GM04504 (cell line): ENCODE measurements at places on chromosomes 2 and 18.

DNA sequence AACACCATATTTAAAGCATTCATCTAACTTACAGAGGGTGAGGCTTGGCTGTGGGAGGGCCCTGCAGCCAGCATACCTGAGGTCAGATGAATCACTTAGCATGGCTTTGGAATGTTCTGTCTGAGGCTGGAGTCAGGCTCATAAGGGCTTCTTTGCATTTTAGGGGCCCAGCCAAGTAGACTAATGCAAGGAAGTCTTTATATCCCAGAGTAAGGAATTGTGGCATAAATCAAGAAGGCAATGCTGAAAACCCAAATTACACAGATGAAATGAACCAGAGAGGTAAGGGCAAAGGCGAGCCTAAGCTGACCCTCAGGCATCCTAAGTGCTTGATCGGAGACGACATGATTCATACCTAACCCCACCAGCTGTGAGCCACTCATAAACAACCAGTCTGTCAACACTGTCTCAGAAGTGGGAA is 383.6 kb downstream of the DCC start:
- DNase-seq: no peak

- no peak for DNase-seq
Observed at GRCh38 chr2:174577967-174578589, 19.5 kb downstream of the WIPF1 start.

- DNase-seq: no peak
Observed at GRCh38 chr2:235926229-235926628, 242.0 kb downstream of the GBX2 start.

GRCh38 chr18:62744076-62744968 is 29.0 kb downstream of the PHLPP1 start:
- DNase-seq: no peak

DNA sequence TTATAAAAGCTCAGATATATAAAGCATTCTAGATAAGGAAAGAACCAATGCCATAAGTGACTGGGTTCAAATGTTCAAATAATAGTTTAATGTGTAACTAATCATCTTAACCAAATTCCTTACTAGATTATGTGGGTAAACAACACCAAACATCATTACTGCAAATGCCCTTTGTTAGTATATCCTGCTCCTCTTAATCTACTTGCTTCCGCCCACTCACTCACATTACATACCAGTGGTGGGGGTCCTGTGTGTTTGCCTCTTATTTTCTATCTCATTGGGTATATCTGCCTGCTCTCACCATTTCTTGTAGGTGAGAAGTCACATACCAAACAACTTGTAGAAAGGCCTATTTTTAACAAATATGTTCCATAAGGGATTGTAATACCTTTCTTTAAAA is 562.1 kb downstream of the NRXN1 start:
- no peak for DNase-seq
